ENCODE measurements at places on chromosomes 16 and 17.

- no peak for DNase-seq
Observed at GRCh38 chr16:804193-805048, 3.9 kb upstream of the GNG13 start.

- DNase-seq, result no peak
Observed at GRCh38 chr16:57132470-57132869, 40.1 kb downstream of the CPNE2 start.

- DNase-seq, result no peak
Observed at GRCh38 chr17:16872351-16873173, 99.4 kb downstream of the TNFRSF13B start.

GRCh38 chr17:49381033-49381432 is 19.0 kb upstream of the ZNF652 start:
- no peak for DNase-seq

DNA sequence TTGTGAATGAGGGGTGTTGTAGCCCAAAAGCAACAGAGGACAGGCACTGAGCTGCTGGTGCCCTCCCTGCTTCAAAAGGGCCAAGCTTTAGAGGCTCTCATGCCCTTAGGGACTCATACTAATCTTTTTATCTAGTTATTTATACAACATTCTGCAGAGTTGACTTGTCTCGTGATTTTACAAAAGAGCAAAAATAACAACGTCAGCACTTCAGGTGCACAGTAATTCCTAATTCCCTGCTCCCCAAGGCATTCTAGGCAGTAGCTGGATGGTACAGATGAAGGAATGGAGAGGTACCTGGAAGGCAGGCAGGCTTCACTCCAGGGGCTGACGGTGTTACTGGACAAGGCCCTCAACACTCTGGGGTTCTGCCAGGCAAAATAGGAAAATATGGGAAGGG is 406.7 kb upstream of the CCL2 start:
- DNase-seq, result no peak

GRCh38 chr17:48961516-48962233 is 6.7 kb downstream of the GIP start:
- no peak for DNase-seq

DNA sequence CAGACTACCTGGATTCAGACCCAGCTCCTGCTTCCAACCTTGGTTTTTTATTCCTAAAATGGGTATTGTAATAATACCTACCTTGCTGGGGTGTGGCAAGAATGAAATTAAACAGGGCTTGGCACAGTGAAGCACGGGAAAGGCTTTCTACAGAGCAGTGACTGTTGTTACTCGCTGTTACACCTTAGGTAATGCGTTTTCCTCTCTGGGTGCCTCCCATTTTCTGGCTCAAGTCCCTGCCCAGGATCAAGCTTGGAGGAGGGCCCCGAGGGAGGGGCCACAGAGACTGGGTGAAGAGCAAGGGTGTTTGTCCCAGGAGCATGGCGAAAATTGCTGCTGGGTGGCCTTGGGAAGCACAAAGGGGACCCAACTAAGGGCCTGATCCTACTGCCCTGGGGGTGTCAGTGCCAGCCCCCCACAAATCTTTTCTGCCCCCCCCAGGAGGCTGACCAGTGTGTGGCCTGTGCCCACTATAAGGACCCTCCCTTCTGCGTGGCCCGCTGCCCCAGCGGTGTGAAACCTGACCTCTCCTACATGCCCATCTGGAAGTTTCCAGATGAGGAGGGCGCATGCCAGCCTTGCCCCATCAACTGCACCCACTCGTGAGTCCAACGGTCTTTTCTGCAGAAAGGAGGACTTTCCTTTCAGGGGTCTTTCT is 13.3 kb downstream of the MIEN1 start:
- no peak for DNase-seq

DNA sequence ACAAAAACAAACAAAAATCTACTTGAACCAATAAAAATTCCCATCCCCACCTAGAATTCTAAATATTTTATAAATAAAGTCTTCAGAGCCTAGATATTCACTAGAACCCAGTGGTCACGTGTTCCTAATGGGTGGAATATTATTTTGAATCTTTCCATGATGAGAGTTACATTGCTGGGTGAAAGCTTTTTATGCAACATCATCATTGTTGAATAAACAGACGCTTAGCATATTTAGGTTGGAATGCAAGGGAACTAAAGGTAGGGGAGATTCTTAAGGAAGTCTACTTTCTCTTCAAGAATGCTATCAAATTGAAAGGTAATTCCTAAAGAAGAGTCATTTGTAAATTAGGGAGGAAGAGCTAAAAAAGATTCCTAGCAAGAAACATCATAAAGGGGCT is 723.1 kb downstream of the WWOX start:
- DNase-seq, result no peak

DNA sequence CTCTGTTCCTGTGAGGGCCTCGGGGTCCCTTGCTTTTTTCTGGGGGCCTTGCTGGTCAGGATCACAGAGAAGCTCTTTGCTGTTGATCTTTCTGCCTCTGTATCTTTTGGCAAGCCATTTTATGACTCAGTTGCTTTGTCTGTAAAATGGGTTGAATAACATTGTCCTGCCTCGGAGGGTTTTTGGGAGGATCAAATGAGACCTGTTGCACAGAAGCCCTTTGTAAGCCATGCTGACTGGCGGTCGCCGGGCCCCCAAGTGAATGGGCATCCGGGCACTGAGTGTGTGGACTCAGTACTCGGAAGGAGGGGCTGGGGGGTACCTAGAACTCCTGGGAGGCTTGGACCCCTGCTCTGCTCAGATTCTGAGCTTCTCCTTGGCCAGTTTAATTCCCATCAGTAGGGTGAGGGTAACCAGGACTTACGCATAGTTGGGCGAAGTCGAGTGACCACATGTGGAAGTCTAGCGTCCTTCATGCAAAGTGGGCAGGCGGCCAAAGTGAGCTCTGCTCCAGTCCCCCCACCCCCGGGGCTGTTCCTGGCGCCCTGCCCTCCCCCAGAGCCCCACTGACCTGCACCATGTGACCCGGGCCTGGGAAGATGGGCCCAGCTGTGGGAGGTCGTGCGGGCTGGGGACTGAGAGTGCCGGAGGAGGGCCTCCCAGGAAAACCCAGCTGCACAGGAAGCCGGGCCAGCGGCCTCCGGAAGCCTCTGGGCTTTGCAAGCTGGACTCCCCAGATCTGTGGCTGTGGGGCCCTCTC is 284.0 kb downstream of the SEC14L1 start:
- DNase-seq, result no peak

DNA sequence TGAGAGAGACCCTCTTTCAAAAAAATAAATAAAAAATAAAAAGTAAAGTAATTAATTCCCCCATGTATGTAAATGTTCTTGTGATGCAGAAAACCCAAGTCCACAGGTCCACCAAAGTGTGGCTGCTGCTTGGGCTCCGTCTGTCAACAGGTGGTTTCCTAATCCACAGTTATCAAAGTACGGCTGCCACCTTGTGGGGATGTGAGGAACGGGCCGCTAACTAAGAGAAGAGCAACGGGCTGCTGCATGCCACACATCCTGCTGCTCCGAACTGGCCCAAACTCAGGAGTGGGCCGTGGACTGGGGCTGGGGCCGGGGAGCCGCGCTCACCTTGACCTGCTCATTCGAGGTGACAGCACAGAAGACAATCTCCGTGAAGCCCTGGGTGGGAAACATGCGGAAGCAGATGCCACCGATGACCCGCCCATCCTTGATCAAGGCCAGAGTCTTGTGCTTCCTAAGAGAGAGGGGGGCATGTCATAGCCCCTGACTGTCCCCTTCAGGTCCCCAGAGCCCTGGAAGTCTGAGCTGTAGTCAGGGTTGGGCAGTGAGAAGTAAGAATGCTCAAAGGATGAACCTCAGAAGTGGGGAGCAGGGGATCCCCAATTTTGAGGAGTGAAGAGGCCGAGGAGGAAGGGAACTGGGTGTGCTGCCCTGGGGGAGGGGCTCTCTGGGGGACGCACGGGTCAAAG is 4.3 kb downstream of the KAT2A start:
- peak; percentile 55 for DNase-seq

DNA sequence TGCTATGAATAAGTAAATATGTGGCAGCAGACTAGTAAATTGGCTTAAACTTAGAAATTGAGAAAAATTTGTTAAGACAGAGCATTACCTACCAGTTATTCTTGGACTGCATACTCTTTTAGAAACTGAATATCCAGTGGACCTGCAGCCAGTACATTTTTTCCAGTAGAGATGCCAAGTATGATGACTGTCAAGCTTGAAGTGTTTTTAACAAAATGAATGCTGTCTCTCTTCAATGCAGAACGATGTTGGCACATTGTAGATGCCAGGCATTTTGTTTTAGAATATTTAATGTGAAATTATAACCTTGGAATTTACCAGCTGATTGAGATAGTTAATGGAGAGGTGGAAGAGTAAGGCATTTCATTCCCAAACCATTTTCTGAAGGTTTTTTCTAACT is 52.5 kb downstream of the NFAT5 start:
- DNase-seq, result no peak
